ENCODE measurements at places on chromosomes 13 and 19.

DNA sequence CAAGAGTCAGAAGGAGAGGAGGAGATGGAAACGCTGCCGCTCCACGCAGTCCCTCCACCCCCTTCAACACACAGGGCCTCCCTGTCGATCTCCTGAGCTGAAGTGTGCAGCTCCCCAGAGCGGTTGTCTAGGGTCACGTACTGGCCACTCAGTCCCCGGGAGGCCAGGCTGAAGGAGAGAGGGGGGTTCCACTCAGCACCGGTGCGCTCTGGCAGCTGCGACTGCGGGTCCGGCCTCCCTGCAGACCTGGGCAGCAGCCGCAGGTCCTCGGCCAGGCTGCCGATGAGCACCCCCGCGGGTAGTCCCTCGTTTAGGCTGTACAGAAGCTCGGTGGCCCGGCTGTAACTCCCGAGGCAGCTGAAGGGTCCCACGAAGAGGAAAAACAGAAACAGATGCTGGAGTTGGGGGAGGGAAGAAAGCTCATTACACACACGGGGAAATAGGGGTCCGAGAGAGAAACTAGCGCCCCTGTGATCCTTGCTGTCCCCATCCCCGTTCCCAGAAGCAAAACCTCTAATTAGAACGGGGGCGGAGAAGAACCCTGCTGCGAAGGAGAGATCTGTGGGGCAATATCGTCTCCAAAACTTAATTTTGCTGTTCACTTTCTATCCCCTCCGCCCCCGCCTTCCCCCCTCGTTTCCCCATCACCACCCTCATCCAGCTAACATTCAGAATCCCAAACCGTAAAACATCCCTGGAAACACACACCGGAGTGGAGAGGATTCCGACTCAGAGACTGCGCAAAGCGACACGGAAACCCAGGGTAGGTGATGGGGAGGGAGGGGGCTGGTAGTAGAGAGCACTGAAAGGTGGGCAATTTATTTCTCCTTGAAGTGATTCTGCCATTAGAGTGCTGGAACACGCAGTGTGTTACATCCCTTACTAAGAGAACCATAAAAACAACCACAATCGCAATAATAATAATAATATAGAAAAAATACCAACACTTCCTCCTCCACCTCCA is 1.8 kb downstream of the PCDH20 start:
- DNase-seq = no peak

DNA sequence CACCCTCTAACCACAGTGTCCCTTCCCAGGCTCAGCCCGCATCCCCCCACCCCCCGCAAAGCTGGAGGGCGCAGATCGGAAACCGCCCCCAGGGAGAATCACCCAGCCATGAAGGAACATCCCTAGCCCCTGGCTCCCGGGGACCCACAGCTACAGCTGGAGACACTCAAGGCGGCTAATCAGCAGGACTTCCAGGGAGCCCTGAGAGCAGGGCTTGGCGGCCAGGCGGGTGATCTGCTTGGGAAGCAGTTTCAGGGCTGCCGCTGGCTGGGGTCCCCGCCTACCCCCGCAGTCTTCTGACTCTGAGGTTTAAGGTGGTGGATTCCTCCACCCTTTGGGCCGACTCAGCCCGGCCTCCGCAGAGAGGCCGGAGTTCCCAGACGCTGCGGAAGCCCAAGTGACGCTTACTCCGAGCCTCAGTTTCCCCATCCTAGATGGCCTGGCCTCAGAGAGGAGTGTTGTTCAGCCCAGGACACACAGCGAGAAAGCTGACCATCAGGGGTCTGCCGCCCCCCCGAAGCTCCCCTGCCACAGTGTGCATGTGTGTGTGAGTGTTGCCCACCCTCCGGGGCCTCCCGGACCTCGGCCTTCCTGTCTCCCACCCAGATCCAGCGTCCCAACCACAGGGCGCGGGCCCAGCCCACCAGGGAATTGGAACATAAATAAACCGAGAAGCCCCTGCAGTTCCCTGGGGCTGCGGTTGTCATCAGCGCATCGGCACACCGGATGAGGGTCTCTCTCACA is 9.8 kb downstream of the FUT6 start:
- no peak for DNase-seq

- DNase-seq = no peak
Measured at GRCh38 chr13:37942929-37943328, 73.4 kb upstream of the TRPC4 start.

DNA sequence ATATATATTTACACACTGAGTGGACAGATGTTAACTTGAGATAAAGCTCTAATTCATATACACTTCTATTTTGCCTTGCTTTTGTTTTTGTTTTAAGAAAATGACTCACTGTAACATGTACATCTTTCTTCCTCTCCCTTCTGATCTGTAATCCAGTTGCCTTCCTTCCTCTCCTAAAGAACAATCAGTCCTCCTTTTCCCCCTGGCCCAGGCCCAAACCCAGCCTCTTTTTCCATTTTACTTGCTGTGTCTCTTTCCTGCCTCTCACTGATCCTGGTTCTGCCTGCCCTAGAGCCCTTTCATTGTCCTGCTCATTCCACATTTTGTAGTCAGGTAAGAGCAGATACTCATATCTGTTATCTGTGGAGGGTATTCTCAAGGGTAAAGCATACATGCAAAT is 50.8 kb downstream of the ZAR1L start:
- DNase-seq = no peak

- DNase-seq = no peak
Measured at GRCh38 chr13:76012091-76012721, 376.1 kb downstream of the LMO7 start.

DNA sequence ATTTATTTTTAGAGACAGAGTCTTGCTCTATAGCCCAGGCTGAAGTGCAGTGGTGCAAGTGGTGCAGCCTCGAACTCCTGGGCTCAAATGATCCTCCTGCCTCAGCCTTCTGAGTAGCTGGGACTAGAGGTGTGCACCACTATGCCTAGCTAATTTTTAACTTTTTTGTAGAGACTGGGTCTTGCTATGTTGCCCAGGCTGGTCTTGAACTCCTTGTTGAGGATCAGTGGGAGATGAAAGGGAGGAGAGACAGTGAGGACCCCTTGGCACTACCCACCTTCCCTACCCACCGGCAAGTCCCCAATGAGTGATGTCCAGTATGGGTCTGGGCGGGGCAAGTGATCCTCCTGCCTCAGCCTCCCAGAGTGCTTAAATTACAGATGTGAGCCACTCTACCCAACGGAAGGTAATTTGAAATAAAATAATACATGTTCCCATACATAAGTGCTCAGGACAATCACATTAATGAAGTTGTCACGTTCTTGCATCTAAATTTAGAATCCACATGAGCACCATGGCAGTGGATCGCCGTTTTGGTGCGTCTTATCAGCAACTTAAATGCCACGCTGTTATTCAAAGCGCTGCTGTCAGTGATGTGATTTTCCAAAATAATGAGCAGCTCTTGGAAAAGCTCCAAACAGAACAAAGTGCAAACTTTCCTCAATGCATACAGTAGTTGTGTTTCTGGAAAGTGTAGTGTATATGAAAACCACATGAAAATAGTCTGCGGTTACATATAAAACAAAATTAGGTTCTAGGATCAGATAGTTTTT is 5.9 kb upstream of the ARL11 start:
- DNase-seq = no peak

DNA sequence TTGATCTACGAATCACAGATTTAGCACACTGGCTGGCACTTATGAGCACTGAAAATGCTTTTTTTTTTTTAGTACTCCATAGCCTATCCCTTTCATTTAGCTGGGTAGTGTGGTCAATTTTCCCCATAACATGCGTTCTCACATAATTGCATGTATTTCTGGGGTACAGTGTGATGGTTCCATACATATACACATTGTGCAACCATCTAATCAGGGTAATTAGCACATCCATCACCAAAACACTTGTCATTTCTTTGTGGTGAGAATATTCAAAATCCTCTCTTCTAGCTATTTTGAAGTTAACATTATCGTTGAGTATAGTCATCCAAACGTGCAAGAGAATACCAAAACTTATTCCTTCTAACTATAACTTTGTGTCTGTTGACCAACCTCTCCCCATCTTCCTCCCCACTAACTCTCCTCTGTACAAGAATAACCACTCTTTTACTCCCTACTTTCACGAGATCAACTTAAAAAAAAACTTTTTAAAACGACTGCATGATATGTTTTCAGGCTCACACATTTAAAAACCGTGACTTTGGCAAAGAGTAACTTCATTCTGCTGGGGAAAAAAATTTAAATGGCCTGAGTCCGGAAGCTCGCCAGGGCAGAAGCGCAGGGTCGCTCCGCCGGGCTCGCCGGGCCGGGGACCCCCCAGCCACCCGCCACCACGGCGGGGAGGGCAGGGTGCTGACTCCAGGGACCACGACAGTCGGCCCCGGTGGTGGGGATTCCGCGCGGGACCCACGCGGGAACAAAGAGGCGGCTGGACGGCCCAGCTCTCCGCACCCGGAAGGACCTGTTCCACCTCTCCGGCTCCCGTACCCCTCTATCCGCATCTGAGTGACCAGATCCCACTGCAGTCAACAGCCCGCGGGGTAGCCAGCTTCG is 868 bp upstream of the UBAC2 start:
- DNase-seq = no peak

DNA sequence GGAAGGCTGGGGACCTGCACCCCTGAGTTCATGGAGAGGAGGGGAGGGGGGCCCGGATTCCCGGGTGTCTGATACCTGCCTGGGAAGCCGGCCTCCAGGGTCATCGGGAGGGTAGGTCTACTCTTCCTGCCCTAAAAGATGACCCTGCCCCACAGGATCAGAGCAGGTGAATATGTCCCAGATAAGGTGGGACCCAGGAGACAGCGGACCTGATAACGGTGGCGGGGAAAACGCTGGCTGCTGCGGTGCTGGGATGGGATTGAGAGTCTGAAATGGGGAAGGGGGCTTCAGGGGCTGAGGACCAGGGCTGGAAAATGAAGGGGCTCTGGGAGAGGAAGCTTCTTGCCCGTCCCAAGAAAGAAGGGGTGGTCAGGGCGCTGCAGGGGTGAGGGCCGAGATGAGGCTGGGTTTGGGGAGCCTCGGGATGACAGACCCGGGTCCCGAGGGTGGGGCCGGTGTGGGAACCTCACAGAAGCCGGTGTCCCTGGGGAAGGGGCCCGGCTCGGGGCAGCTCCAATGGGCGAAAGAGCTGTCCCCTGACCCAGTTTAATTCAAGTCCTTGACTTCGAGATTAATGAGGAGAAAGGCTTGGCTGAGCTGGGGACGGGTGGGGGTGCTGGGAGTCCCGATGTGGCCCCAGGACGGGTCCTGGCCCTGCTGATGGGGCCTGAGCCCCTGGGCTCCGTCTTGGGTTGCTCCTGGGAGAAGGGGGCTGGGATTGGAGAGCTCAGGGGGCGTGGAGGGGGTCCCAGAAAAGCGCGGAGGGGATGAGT is 823 bp downstream of the TTYH1 start:
- DNase-seq = no peak

GRCh38 chr13:113393563-113394338 is 29.8 kb upstream of the GRTP1 start:
- peak; percentile 90 for DNase-seq

DNA sequence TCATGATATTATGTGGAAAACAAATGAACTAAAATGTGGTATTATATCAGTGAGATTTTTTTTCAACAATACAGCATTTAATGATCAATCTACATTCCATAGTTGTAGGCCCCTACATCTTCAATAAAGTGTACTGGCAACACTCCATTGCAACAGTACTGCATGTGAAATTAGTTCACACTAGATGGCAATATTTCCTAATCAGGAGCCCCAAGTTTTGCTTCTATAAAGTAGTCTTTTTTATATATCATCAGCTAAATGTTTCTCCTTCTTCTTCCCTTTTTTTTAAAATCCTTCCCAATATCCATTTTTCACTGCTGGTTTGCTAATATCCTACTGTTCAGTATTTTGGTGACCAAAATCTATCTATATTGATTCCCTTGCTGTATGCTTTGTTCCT is 528.3 kb upstream of the ATXN8OS start:
- no peak for DNase-seq

- DNase-seq = no peak
Measured at GRCh38 chr13:46404733-46405100, 17.7 kb upstream of the RUBCNL start.

DNA sequence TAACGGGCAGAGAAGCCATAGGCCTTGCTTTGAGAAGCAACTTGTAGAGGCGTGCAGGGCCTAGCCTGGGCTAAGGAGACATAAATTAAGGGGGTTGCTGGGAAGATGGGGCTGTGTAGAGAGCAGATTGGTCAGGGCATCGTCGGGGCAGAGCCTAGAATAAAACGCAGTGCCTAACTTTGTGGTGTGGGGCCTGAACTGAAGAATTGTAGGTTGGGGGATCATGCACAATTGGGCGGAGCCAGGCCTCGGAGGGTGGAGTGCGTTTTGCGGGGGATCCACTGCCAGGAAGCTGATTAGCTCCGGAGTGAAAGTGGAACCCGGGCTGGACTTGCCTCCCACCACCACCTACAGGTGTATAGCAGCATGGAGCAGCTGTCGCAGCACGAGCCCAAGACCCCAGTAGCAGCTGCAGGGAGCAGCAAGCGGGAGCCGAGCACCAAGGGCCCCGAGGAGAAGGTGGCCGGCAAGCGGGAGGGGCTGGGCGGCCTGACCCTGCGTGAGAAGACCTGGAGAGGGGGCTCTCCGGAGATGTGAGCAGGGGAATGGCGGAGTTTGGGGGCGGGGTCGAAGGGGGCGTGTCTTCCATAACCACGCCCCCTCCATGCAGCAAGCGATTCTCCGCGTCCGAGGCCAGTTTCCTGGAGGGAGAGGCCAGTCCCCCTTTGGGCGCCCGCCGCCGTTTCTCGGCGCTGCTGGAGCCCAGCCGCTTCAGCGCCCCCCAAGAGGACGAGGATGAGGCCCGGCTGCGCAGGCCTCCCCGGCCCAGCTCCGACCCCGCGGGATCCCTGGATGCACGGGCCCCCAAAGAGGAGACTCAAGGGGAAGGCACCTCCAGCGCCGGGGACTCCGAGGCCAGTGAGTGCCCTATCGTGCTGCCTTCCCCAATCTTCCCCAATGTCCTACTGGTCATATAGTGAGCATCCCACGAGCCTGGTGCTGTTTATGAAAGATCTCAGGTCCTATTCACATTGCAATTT is 13.8 kb downstream of the DNASE2 start:
- no peak for DNase-seq

- no peak for DNase-seq
Measured at GRCh38 chr13:97161582-97162231, 60.4 kb upstream of the MBNL2 start.

DNA sequence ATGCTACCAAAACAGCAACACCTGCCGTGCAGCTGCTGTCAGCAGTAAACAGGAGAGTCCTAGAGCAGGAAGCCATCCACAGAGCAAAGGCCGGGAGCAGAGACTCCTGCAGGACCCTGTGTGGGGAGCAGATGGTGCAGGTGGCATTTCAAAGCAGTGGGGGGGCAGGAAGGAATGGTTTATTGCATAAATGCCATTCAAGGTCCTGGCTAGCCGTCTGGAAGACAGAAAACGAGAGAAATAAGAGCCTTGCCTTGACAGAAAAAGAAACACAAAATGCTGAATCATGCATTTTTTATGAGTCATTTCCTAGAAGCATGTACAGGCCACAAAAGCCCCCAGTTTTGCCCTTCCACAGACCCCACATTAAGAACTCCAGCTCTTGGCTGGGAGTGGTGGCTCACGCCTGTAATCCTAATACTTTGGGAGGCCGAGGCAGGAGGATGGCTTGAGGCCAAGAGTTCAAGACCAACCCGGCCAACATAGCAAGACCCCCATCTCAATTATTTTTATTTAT is 5.4 kb downstream of the RSPH6A start:
- peak; percentile 49 for DNase-seq

GRCh38 chr13:109977212-109977968 is 191.0 kb upstream of the IRS2 start:
- no peak for DNase-seq
